ENCODE measurements at places on chromosomes 7 and 10. TPM values are rescaled to one million over a fixed set of nuclear protein-coding genes. Genes with fewer than 3 reads are reported as not detected.

DNA sequence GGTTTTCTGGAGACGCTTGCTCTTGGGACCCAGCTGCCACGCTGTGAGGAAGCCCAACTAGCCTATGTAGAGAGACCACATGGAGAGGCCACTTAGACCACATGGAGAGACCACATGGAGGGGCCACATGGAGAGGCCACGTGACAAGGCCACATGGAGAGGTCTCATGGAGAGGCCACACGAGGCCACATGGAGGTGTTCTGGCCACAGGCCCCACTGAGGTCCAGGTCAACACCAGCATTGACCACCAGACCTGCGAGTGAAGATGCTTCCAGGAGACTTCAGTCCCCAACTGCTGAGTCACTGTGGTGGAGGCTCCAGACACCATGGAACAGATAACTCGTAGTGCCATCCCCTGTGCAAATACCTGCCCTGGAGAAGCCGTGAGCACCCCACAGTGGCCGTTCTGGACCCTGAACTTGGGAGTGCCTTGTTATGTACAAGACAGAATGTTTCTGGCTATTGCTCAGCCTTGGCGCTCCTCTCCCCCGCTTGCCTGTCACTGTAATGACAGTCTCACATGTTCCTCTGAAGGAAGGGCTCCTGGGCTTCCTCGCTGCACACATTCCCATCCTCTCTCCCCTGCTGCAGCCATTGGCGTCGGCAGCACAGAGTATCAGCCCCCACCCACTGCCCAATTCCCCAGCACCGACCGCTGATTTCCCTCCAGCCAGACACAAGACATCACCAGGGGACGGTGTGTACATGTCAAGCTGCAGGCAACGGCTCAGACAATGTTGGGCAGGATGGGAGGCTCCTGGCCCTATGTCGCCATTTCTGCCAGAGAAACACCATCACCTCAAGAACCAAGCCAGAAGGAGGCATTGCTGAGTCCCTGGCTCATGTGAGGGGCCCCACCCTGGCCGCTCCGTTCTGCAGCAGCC, 49.0 kb upstream of the TNRC18 start:
- DNase-seq: no peak

DNA sequence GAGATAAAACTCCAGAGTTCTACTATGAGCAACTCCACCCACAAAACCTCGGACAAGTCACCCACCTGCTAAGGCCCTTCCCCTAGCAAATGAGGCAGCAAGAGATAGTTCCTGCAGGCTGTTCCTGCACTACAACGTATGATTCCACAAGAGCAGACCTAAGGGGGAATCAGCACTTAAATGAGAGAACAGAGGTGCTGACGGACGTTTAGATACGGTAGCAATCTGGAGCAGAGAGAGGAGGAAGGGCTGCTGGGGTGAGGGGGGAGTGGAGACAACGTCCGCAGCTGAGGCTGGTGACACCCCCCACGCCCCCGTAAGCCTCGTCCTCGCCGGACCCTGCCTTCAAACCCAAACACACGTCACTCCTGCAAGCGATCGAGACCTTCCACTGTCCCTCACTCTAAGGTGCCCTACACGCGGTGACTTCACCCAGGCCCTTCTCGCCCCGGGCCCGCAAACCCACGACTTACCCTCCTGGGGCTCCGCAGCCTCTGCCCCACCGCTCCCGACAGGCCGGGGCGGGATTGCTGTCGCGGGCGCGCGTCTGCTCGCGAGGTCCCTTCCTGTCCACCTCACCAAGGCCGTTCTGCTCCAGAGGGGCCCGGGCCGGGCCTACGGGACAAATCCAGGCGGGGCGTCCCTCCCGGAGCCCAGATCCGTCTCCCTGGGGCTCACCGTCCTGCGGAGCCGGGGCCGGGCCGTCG, 635 bp downstream of the ZNF12 start:
- peak; percentile 43 for DNase-seq

CALML3 gene
- not detected for total RNA-seq

DNA sequence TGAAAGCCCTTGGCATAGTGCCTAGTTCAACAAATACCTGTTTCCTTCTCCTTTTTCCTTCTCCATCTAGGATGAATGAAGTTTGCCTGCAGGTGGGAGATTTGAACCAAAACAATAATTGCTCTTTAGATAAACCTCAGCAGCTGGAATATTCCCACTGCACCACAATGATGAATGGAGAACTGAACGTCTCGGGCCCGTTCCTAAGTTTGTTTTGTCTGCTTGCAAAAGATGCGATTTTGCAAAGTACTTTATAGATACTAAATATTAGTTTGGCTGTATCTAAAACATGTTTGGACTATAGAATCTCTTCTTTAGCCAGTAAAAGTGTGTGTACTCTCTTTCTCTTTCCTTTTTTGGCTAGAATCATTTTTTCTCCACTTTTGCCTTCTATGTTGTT, 75.8 kb upstream of the BMPER start:
- no peak for DNase-seq

GRCh38 chr10:44125879-44126278, 259.0 kb downstream of the CXCL12 start:
- no peak for DNase-seq

DNA sequence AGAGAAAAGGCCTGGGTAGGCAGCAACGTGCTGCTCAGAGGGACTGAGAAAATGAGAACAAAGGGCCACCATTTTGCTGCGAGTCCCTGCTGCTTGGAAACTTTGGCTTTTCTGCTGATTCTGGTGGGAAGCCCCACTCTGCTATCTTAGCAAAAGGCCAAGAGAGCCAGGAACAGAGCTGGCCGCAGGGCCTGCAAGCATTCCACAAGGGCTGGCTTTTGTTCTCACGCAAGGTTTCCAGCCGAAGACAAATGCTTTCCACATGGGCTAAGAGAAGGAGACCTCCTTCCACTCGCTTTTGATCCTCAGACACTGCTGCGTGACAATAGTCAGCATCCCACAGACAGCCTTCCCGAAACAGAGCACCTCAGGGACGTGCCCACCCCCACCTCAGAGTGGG, 163.1 kb downstream of the ARHGAP12 start:
- DNase-seq: no peak

DNA sequence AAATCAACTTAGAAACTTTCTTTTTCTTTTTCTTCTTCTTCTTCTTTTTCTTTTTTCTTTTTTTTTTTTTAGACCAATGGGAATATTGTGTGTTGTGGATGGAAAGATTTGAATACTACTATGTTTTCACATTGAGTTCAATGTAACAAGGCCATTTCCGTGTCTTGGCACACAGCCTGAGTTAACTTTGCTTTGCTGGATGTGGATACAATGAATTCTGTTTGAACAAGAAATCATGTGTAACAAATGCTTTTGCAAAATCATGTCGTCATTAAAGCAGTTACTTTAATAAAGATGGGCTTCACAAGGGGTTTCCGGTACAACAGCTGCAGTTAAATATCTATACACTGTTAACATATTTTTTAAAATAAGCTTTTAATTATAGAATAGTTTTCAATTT, 13.5 kb upstream of the ENTPD1 start:
- DNase-seq: no peak

GPRIN2 gene
- total RNA-seq: not detected

PAX4 gene
- not detected for total RNA-seq

PLXDC2 gene
- total RNA-seq: 12.2 TPM

GRCh38 chr7:45074528-45075354, 14.0 kb downstream of the NACAD start:
- DNase-seq: no peak

LIPF gene
- not detected for total RNA-seq

TMEM196 gene
- total RNA-seq: not detected

DNA sequence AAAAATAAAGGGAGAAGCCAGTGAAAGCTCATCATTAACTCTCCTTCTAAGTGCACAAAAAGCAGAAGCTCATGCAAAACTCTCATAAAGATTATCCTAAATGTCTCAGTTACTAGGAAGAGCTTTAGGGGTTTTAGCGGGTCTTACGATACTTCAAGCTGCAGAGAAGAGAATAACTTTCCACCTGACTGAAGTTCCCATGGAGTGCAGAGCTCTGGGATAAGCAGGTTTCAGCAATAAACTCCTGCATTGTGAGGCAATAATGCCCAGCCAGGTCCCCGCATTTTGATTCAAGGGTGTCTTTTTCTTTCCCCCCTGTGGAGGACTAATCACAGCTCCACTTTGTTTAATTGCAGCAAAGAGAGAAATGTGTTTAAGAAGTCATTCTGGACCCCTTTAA, 241.9 kb upstream of the SP8 start:
- DNase-seq: no peak

OR2A12 gene
- not detected for total RNA-seq

- DNase-seq: no peak
These were observed 103.4 kb downstream of the SAMD9 start for GRCh38 chr7:93014410-93014809.

- DNase-seq: no peak
These were observed 4.6 kb downstream of the CHST3 start for GRCh38 chr10:71968553-71969474.

DNA sequence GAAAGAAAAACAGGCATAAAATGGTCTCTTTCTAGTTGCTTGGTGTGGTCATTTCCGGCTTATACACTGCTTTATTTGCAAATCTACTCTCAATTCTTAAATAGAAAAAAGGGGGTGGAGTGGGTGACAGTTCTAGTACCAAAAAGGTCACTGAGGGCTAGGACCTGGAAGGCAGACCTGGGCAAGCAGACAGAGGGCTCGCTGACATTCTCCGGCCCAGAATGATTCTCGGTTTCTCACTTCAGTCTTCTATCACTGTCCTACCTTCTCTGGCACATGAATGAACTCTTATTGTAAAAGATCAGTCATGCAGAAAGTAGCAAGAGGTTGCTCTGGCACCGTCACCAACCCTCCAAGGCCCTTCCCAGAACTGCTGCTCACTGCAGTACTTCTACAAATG, 54.0 kb downstream of the MALSU1 start:
- no peak for DNase-seq

DNA sequence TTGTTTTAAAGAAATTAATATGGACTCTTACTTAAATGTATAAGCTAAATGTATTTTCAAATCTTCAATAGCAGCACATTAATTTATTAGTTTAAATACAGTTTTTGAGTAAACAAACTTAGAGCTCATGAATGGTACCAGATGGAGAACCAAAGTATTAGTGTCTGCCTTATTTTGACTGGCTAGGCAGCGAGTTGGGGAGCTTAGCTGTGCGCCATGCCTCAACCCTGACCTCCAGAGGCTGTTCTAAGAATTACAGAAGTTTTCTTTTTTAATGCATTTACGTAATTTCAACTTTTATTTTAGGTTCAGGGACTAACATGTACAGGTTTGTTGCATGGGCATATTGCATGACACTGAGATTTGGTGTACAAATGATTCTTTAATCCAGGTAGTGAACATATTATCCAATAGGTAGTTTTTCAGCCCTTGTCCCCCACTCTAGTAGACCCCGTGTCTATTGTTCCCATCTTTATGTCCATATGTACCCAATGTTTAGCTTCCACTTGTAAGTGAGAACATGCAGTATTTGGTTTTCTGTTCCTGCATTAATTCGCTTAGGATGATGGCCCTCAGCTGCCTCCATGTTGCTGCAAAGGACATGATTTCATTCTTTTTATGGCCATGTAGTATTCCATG, 166.8 kb downstream of the IQUB start:
- no peak for DNase-seq

- no peak for DNase-seq
These were observed 698.6 kb downstream of the CCSER2 start for GRCh38 chr10:85026878-85027467.

- DNase-seq: no peak
These were observed 209.5 kb downstream of the JCAD start for GRCh38 chr10:29849886-29850285.

DNA sequence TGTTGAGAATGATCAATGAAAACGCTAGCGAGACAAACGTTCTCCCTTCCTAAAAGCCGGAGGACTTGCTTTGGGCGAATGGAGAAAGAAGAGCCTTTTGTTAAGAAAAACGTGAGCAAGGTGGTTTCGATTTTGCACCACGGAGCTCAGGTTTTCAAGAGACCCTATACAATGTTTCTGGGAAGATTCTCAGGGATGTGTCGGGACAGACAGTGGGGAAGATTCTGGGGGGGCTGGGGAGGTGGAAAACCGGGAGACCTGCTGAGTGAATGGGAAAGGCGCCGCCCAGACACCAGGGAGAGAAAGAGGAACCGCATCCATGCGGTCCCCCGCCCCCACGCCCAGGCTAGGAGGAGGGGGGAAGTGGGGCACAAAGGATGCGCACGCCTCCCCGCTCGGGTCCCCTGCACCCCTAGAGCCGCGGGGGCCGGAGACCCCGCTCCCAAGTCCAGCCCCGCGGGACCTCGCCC, 745 bp downstream of the YWHAG start:
- DNase-seq: peak; percentile 84

CCDC146 gene
- 13.5 TPM for total RNA-seq

- no peak for DNase-seq
These were observed 6.6 kb downstream of the NPC1L1 start for GRCh38 chr7:44534501-44534900.

DNA sequence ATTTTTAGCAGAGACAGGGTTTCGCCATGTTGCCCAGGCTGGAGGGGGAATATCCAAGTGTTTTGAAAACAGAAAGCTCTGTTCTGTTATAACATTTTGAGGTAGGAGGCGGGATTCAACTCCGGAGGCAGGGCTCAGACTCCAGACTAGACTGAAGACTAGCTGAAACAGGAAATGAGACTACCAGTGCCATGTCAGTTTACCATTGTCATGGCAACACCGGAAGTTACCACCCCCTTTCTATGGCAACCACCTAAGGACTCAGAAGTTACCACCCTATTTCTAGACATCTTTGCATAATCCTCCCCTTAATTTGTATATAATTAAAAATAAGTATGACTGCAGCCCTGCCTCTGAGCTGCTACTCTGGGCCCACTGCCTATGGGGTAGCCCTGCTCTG, 1069.1 kb upstream of the AUTS2 start:
- no peak for DNase-seq

STAMBPL1 gene
- total RNA-seq: 2.0 TPM

- DNase-seq: no peak
These were observed 22.9 kb downstream of the SVIL start for GRCh38 chr10:29611781-29612381.

KEL gene
- total RNA-seq: 0.43 TPM

- no peak for DNase-seq
These were observed 20.1 kb downstream of the MYL10 start for GRCh38 chr7:101608772-101609713.

DNA sequence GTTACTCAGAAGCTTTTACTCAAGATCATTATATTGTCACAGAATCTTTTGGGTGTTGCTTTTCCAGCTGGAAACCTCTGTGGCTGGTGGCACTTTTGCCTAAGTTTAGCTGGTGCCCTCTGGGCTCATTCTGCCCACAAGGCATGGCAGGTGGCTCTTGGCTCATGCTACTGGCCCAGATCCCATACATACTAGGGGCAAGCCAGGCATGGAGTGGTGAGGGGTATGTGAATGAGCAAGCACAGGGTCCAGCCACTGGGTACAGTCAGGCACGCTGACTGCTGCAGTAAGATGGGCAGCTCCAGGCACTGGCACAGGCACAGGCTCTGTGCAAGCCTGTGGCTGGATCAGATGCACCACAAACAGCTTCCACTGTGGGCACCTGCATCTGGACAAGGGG, 375.0 kb upstream of the SEMA3C start:
- DNase-seq: no peak

GRCh38 chr7:137454767-137455166, 111.2 kb upstream of the PTN start:
- peak; percentile 45 for DNase-seq

- no peak for DNase-seq
These were observed 16.8 kb downstream of the APBB1IP start for GRCh38 chr10:26454891-26455290.

RELN gene
- total RNA-seq: 0.56 TPM

GRCh38 chr7:136114966-136115762, 138.0 kb upstream of the MTPN start:
- peak; percentile 47 for DNase-seq
